Activated B cell treated with CpG ODN at 0.5 μM for 24 hours (primary cell): ENCODE measurements at places on chromosomes 3 and 15. TPM values are rescaled to one million over a fixed set of nuclear protein-coding genes. Genes with fewer than 3 reads are reported as not detected.

- DNase-seq: no peak
Measured at GRCh38 chr3:175118382-175118941, 259.3 kb downstream of the NAALADL2 start.

DNA sequence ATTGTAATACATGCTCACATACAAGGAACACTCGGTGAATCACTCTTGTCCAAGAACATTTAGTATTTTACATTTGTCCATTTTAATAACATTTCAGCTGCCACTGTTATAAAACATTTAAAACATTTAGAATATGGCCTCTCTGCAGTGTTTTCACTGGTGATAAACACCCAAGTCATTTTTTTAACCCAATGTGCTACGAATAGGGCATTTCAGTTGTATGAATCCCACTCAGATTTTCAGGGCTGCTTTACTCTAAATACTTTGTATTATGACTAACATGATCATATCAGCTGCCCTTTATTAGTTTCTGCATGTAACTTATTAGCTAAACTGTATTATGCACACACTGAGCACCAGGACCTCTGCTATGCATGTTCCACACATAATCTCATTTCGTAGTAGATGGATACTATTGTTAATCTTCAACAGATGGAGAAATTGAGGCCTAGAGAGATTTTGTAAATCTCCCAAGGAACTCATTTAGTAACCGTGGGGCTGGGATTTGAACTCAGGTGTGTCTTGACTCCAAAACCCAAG, 148.6 kb upstream of the CDIN1 start:
- DNase-seq: no peak

The THPO gene
- total RNA-seq: not detected in 2 replicates

The HCN4 gene
- total RNA-seq: not detected in 2 replicates

The OR5K2 gene
- not detected in 2 replicates for total RNA-seq

GRCh38 chr15:45402955-45403877, 24.9 kb upstream of the GATM start:
- peak; percentile 27 for DNase-seq

The CEP19 gene
- 4.0 and 4.1 TPM in 2 replicates for total RNA-seq

GRCh38 chr15:85414037-85414436, 33.6 kb downstream of the AKAP13 start:
- no peak for DNase-seq

The SNRPN gene
- 48.6 and 49.3 TPM in 2 replicates for total RNA-seq

GRCh38 chr3:112583105-112583504, 21.3 kb downstream of the SLC35A5 start:
- no peak for DNase-seq

DNA sequence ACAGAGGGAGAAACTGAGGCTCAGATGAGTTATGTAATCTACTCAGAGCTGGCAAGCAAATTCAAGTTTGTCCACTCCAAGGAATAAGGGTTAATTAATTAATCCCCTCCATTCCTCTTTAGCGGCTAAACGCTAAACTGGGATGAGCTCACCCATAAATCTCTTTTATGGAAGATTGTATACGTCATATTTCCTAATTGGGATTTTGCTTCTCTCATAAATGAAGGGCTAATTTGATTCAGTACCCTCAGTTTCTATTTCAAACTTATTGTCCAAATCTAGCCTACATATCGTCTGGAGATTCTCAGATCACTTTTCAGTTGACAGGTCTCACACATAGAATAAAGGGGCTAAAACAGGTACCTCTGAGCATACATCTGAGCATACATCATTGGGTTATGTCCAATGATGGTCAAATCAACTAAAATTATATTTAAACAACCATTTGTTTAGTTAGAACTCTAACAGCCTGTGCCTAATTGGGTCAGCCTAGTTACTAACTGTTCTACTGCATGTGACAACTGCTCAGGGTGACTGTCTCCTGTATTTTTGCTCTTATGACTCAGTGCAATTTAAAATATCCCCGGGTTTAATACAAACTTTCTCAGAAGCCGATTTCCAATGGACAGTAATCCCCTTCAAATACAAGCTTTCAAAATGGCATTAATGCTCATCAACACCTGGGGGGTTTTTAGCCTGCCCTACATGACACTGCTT, 57.6 kb upstream of the PLXND1 start:
- no peak for DNase-seq

The GTF2A2 gene
- 77.4 and 95.2 TPM in 2 replicates for total RNA-seq
